ENCODE measurements at places on chromosomes 2 and 18. TPM values are rescaled to one million over a fixed set of nuclear protein-coding genes. Genes with fewer than 3 reads are reported as not detected.

GRCh38 chr2:101728865-101729264, 31.4 kb downstream of the MAP4K4 start:
- H3K27me3 ChIP-seq = no peaks in the 10 kb centered on the region
- no peak overlapping the region for H3K27ac ChIP-seq
- no peaks in the 10 kb centered on the region for H3K36me3 ChIP-seq
- no peak overlapping the region for H3K4me3 ChIP-seq

Gene IL36A
- total RNA-seq = not detected

DNA sequence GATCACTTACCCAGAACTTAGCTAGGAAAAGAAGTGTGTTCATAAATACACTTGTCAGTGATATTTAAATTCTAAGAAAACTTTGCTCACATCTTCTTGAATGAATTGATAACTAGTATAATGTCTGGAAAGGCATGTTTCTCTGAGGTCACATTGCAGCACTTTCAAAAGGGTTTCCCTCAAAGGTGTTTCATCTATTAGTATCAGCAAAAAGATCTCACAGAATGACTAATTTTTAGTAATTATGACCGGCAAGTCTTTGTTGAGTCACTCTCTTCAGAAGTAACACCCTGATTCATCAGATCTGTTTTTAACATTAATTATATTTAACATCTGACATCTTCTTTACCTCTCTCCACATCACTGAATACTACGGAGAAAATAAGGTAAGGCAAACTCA, 222.3 kb downstream of the IKZF2 start:
- H3K4me3 ChIP-seq = no peak overlapping the region
- no peaks in the 10 kb centered on the region for H3K27me3 ChIP-seq
- peak overlapping the region; percentile 52 for H3K27ac ChIP-seq
- DNase-seq = no peak

DNA sequence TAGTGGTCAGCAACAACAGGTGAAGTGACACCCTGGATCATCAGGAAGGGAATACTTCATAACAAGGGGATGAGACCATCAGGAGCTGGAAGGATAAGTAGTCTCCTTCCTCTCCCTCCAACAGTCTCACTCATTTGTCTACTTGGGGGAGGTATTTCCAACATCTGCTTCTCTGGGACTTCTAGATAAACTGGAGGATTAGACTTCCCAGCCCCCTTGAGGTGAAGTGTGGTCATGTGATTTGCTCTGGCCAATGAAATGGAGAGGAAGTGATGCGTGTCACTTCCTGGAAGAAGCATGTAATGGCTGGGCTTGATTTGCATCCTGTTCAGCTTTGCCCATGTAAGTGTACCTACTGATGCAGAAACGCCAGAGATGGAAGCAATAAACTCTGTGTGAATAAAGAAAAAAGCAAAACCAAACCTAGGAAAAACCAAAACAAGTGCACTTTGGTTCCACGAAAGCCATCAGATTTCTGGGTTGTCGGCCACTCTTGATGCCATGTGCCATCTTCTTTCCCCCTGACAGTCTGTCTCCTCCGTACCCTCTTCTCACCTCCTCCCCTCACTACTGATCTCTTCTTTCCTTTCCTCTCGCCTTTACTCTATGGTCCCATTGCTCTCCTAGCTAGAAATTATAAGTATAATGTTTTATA, 76.1 kb upstream of the DNMT3A start:
- no peaks in the 10 kb centered on the region for H3K36me3 ChIP-seq
- H3K27ac ChIP-seq = no peak overlapping the region
- H3K4me1 ChIP-seq = no peaks in the 10 kb centered on the region
- no peak for DNase-seq
- H3K27me3 ChIP-seq = no peaks in the 10 kb centered on the region
- H3K4me3 ChIP-seq = no peak overlapping the region

Gene ANKRD30BL
- not detected for total RNA-seq

DNA sequence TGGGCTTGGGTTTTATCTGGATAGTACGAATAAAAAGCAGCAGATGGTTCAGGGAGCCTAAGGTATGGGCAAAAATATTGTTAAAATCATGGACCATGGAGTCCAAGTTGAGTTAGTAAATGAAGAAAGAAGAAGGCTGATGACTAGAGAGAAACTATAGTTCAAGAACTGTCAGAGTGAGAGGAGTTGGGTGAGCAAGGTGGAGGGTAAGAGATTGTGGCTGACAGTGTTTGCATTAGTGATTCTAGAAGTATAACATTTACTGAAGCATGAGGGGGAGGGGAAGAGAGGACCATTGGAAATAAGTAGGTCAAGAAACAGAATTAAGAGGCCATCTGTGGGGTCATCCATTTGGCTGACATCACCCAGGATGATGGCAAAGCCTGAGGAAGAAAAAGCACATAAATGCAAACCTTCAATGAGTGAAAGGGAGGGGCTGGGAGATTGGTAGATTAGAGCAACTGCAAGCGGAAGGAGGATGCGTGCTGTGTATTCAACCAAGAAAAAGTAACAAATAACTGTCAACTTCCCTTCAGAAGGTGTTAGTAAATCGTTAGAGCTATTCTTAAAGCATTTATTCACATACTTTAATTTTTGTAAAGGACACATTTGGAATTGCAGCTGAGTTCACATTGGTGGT, 392.8 kb downstream of the TSN start:
- no peaks in the 10 kb centered on the region for H3K27me3 ChIP-seq
- H3K4me1 ChIP-seq = no peaks in the 10 kb centered on the region
- H3K36me3 ChIP-seq = no peaks in the 10 kb centered on the region

DNA sequence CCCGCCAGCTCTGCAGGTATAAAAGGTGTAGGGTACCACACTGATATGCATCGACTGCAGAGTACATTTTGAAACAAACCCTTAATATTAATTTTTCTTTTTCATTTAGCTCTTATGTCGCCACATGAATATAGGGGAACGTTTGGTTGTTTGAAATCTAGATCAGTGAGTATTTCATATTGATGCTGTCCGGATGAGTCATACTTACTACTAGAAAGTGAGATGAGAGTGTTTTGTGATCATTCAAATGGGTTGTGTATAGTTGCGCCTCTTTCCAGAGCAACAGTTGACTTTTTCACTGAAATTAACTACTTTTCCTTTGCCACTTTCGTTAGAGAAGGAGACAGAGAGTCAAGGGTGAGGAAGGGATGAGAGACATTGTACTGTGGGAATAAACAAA, 24.6 kb downstream of the NPAS2 start:
- no peaks in the 10 kb centered on the region for H3K36me3 ChIP-seq
- H3K27ac ChIP-seq = peak overlapping the region; percentile 50
- H3K4me3 ChIP-seq = no peak overlapping the region
- no peaks in the 10 kb centered on the region for H3K4me1 ChIP-seq

DNA sequence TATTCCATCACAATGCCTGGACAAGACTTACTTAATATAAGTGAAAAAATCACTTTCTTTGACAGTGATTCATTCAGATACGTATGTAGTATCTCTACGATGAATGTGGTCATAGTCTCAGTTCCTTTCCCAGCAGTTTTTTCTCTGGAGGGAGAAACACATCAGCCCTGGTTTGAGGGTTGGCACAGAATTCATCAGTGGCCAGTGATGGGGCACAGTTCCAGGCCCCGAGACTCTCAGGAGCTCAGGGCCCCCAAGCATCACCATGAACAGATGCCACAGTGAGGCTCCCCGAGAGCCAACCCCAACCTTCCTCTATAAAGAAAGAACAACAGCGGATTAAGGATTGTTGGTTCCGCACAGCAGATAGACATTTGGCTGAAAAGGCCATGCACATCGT, 12.5 kb downstream of the PRKAG3 start:
- H3K4me3 ChIP-seq = no peak overlapping the region
- H3K27ac ChIP-seq = no peak overlapping the region
- H3K4me1 ChIP-seq = no peaks in the 10 kb centered on the region
- no peaks in the 10 kb centered on the region for H3K27me3 ChIP-seq
- DNase-seq = peak; percentile 26

DNA sequence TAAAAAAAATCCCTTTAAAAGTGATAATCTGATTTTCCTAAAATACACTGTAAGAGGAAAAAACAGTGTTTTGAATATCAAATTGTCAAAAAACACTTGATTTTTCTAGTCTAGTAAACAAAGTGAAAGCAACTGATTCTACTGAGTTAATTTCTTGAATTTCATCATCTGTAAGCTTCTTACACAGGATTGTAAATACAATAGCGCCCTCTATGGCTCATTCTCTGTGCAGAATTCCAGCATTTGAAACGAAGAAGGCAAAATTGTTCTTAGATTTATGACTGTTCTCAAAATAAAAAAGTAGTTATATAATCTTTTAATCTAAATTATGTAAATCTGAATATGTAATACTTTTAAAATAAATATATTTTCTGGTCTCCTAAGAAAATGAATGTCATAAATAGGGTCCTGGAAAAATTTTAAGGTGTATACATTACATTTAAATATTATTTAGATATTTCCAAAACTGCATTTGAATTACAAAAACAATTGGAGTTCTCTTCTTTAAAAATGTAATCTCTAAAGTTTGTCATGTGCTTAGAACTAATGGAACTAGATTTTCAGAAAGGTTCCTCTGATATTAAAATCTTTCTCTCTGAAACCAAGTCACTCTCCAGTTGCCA, 176.9 kb upstream of the MC4R start:
- no peaks in the 10 kb centered on the region for H3K4me1 ChIP-seq
- no peaks in the 10 kb centered on the region for H3K36me3 ChIP-seq
- H3K4me3 ChIP-seq = no peak overlapping the region
- no peak for DNase-seq
- H3K27me3 ChIP-seq = no peaks in the 10 kb centered on the region

Gene RGPD3
- total RNA-seq = 0.43 TPM

- no peak overlapping the region for H3K27ac ChIP-seq
- no peaks in the 10 kb centered on the region for H3K27me3 ChIP-seq
- DNase-seq = no peak
- no peaks in the 10 kb centered on the region for H3K4me1 ChIP-seq
- no peak overlapping the region for H3K4me3 ChIP-seq
These were observed 20.4 kb downstream of the TGFBRAP1 start for GRCh38 chr2:105309147-105309545.

DNA sequence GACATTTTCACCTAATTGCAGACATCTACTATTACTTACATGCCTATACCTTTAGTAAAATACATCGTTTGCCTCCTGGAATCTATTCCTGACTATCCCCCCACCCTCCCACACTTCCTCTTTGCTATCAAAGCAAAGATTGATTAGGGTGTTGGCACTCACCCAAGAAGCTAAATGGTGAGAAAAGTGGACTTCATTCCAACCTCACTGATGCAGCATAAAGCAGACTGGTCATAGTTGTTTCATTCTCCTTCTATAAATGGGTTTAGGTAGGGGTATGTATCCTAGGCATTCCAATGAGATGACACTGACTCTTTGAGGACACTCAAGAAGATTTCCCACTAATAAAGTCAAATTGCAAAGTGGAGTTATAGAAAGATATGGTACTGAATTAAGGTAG, 97.4 kb downstream of the LRP1B start:
- DNase-seq = no peak
- H3K36me3 ChIP-seq = no peaks in the 10 kb centered on the region
- H3K4me1 ChIP-seq = no peaks in the 10 kb centered on the region
- no peaks in the 10 kb centered on the region for H3K27me3 ChIP-seq
- no peak overlapping the region for H3K4me3 ChIP-seq

Gene MTIF2
- total RNA-seq = 29.8 TPM

GRCh38 chr2:74911061-74911460, 47.4 kb upstream of the POLE4 start:
- no peak overlapping the region for H3K27ac ChIP-seq
- DNase-seq = no peak
- H3K4me3 ChIP-seq = no peak overlapping the region
- H3K36me3 ChIP-seq = no peaks in the 10 kb centered on the region

GRCh38 chr18:30208546-30208945, 834.0 kb downstream of the DSC3 start:
- H3K4me1 ChIP-seq = no peaks in the 10 kb centered on the region
- H3K27me3 ChIP-seq = no peaks in the 10 kb centered on the region
- no peak overlapping the region for H3K4me3 ChIP-seq
- DNase-seq = no peak
- H3K27ac ChIP-seq = no peak overlapping the region

DNA sequence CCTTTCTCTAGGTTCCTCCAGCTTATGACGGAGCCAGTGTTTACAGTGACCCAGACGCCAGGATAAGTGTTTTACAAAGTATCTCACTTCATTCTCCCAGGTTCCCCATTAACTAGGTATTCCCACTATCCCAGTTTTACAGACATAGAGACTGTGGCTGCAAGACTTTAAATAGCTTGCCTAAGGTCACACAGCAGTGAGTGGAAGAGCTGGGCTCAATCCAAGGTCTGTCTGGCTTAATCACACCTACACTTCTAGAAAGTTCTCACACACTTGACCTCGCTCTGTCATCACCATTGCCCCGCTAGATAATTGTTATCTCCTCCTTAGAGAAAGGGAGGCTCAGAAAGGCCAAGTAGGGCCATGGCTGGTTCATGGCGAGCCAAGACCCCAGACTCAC, 110.2 kb downstream of the ANTXR1 start:
- peaks cover 8% of the 10 kb centered on the region for H3K4me1 ChIP-seq
- no peak overlapping the region for H3K27ac ChIP-seq
- H3K27me3 ChIP-seq = no peaks in the 10 kb centered on the region
- no peak overlapping the region for H3K4me3 ChIP-seq
- DNase-seq = no peak

Gene STARD7
- 128 TPM for total RNA-seq

- no peaks in the 10 kb centered on the region for H3K27me3 ChIP-seq
- peak overlapping the region; percentile 85 for H3K27ac ChIP-seq
- no peaks in the 10 kb centered on the region for H3K36me3 ChIP-seq
- H3K4me1 ChIP-seq = peaks cover 19% of the 10 kb centered on the region
These were observed 683 bp upstream of the ENOSF1 start for GRCh38 chr18:713135-713490.

Gene ARHGAP15
- total RNA-seq = 2.6 TPM

- no peaks in the 10 kb centered on the region for H3K36me3 ChIP-seq
- H3K27me3 ChIP-seq = no peaks in the 10 kb centered on the region
- H3K27ac ChIP-seq = no peak overlapping the region
- no peak overlapping the region for H3K4me3 ChIP-seq
These were observed 44.6 kb downstream of the CD8B2 start for GRCh38 chr2:106531676-106532214.

DNA sequence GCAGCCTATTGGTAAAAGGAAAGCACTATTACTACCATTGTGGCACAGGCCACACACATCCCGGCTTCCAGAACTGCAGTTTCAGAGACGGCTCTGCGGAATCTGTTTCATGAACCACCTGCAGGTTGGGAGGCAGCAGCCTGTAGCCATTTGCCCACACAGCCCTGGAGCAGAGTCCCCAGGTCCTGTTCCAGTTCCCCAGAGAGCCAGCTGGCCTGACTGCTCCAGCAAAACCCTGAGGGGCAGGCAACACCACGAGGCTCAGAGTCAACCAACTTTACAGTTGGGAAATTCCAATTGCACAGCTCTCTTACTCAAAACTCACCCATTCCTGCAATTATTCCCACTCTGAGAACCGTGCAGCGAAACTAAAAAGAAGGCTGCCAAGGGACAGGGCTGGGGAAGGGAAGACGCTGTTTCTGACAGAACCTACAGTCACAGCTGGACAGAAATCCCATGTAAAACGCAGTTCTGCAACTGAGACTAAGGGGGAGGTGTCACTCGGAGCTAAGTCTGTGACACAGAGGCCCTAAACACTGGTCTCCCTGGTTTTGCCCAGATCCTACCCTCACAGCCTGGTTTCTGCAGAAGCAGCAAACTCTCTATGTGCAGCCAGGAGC, 219.4 kb downstream of the TMEM163 start:
- no peaks in the 10 kb centered on the region for H3K36me3 ChIP-seq
- no peaks in the 10 kb centered on the region for H3K4me1 ChIP-seq
- no peak overlapping the region for H3K4me3 ChIP-seq
- no peak for DNase-seq
- no peaks in the 10 kb centered on the region for H3K27me3 ChIP-seq
- no peak overlapping the region for H3K27ac ChIP-seq

Gene DLX2
- not detected for total RNA-seq
